NCI-H345 (cell line): ENCODE measurements at places on chromosomes 16 and 17.

DNA sequence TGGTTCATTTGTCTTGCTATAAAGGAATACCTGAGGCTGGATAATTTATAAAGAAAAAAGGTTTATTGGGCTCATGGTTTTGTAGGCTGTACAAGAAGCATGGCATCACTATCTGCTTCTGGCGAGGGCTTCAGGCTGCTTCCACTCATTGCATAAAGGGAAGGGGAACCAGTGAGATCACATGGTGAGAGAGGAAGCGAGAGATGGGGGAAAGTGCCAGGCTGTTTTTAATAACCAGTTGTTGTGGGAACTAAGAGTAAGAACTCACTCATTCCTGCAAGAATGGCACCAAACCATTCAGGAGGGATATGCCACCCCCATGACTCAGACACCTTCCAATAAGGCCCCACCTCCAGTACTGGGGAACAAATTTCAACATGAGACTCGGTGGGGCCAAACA lies 24.3 kb downstream of the SPECC1 start:
- DNase-seq = no peak

DNA sequence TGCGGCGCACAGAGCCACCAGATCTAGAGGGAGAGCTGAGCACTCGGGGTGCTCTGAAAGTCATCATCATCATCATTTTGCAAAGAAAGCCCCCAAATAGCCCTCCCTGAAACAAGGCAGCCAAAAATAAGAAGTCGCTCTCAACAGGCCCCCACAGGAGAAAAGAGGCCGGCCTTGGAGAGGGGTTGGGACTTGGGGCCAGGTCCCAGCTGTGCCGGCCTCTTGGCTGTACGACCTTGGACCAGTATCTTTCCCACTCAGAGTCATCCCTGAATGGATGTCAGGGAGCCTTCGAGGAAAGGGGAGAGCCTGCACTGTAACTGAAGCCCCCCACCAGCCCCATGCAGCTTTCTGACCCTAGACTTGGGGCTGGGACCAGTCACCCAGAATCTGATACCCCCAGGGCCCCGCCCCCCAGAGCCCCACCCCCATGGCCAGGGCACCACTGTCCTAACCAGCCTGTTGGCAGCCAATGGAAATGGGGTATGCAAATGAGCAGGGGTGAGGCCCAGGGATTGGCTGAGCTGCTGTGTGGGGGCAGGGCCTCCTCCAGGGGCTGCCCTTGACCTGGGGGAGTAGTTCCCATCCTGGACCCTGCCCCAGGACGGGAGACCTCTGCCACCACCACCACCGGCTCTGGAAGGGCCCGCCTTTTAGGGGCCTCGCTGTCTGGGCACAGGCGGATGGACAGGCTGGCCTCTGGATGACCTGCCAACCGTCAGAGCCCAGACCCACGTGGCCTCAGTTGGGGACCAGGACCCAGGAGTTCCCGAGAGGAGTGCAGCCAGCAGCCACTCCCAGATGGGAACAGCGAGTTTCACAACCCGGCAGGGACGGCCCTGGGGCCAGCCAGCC lies 15.4 kb downstream of the ZFPM1 start:
- no peak for DNase-seq

GRCh38 chr16:9258423-9259051 lies 167.1 kb downstream of the HAPSTR1 start:
- no peak for DNase-seq

GRCh38 chr17:72631568-72631948 lies 460.9 kb downstream of the SLC39A11 start:
- DNase-seq = peak; percentile 98

DNA sequence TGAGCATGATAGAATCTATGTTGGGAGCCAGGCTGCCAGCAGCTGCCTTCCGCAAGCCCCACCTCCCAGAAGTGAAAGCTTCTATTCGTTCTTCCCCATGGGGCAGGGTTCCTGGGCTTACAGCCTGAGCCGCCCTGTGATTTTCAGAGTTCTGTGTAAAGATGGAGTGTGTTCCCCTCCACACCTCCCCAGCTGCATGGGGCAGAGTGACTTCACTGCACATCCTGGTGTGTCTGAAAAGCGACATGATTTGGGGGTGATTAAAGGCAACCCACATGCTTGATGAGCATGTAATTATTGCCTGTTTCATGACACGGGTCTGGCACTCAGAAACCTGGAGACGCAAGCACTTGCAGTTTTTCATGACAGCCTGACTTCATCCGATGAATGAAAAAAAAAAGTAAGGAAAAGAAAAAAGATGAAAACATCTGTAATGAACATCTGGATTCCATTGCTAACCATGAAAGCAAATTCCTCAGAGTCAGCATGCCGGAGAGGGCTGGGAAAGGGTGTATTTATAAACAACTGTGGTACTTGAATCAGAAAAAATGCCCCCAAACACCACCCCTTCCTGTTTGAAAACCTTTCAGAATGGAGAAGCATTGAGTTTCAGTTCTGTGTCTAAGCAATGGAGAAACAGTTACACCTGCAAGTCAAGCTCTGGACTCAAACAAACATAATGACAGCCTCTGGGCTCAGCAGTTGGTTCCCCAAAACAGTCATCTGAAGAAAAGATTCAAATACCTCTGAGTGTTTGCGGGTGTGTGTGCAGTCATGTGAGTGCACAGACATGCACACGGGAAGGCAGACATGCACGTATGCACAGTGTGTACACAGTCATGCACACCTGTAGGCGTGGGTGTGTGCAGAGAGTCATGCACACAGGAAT lies 266.0 kb downstream of the ENGASE start:
- DNase-seq = no peak

DNA sequence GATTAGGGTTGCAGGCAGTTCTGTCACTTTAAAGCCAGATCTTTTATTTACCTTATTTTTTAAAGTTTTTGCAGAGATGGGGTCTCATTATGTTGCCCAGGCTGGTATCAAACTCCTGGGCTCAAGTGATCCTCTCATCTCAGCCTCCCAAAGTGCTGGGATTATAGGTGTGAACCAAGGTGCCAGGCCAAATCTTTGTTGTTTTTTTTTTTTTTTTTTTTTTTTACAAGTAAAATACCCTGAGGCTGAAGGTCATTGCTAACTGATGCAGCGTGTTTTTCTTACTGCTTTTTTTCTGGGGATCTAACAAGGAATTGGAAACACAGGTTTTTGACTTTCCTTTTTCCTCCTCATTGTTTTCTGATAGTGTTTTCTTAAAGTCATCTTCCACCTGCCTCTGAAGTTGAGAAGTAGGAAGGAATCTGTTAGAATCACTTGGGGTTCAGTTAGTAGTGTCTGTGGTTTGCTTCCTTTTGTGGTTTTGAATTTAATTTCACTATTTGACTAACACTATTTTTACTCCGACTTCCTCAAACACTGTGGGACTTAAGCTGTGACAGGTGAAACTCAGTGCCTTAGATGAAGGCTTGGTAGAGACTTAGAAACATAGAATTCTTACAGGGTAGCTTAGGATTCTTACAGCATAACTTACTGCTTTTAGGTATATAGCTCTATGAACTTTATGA lies 22.2 kb downstream of the CLTC start:
- DNase-seq = no peak

GRCh38 chr17:65008882-65009281 lies 47.7 kb downstream of the GNA13 start:
- no peak for DNase-seq

DNA sequence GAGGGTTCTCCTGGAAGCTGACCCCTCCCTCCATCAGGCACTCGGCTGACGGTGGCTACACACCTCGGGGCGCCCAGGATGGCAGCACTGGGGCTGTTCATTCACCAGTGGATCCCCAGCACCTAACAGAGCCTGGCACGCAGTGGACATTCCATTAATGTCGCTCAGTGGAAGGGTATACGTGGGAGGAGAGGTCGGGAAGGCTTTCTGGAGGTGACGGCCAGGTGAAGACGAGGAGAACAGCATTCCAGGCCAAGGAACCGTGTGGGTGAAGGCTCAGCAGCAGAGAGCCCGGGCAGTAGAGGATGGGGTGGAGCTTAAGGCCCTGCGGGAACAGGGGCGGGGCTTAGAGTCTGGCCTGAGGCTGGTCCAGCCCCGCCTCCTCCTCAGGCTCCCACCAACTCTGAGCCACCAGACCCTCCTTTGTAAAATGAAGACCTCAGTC lies 2.5 kb upstream of the HS3ST6 start:
- peak; percentile 39 for DNase-seq
